ENCODE measurements at places on chromosomes 4 and X. TPM values are rescaled to one million over a fixed set of nuclear protein-coding genes. Genes with fewer than 3 reads are reported as not detected.

DNA sequence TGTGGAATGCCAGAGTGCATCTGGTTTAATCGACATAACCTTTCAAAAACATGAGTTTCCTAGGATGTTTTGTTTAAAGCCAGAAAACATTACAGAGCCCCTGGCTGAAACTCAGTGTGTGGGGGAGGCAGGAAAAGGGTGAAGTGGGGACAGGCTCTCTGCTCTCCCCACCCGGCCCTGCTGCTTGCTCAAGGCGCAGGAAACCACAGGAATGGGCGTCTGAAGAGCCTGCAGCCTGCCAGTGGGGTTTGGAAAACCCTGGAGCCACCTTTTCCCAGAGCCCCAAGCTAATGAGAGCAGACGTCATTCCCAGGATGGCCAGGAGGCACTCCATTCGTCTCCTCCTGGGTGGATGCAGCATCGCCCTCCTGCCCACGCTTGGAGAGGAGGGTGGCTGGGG is 240.6 kb downstream of the AFAP1 start:
- DNase-seq = no peak

DNA sequence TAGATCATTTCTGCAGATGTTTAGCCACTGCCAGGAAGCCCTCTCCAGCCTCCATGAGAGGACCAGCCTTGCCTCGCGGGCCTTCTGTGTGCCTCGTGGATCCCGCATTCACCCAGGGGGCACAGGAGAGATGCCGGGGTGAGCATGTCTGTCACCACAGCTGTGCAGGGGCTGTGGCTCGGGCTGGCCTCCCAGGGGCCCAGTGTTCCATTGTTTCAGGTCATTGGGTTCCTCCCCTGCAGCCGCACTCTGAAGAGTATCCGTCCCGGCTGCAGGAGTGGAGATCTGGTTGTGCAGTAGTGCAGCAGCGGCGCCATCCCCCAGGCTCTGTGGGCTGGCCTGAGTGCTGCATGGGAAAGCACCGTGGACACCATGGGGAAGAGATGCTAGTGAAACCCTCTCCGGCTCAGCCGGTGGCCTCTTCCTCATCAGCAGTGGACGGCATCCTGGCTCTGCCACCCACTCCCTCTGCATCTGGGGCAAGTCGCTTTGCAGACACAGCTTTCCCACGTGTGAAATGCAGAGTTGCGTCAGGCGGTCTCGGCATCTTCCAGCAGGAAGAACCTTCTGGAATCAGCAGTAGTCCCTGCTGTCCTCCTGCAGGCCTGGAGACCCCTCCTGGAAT is 29.1 kb downstream of the TBC1D14 start:
- DNase-seq = no peak

DNA sequence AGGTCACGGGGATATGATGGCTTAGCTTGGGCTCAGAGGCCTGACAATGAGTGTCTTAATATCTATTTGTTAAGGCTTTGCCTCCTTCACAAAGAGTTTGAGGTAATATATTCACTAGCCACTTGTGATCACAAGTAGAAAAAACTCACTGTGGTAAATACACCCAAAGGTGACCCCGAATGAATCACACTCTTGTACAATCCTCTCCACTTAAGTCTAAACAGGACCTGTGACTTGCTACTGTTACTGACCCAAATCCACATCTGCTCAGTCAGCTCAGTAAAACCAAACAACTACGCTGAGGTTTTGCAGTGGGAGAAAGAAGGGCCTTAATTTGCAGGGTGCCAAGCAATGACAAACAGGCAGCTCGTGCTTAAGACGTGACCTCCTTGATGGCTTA is 223.8 kb upstream of the MAGEC2 start:
- no peak for DNase-seq

GRCh38 chr4:15836362-15836761 is 58.2 kb downstream of the CD38 start:
- DNase-seq = no peak

DNA sequence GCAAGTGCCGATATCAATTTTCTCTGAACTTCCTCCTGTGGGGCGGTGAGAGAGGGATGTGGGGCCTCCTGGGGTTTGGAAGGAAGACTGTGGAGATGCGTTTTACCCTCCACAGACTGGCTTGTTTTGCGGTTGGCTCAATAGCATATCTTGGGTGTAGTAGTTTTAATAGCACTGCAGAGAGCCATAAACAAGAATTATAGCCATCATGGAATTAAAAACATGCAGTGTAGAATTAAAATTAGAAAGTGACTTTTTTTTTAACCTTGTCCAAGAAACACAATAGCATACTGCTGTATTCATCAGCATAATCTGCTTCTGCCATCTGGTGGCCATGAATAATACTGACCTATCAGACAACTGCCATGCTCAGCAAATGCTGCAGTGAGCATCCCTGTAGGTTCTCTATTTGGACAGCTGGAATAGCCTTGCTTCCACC is 47.3 kb upstream of the SCML1 start:
- peak; percentile 82 for DNase-seq

DNA sequence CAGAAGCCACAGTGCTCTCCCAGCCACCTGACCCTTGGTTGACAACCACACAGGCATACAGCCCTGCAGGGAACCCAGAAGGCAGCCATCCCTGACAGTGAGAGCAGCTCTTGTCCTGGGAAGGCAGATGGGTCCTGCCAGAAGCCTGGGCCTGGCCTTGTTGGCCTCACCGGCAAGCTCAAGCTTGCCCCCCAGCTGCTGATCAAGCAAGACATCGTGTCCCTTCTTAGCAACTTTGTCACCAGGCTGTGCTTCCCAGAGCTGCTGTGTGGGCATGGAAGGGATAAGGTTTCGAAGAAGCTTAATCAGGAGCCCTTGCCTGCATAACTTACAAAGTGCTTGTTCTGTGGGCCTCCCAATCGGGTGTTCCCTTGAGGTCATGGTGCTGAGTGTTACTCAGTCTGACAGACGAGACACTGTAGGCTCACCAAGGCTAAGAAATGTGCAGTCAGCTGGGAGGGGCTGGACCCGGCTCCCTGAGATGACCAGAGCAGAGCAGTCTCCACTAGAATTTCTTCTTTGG is 6.8 kb upstream of the ABLIM2 start:
- no peak for DNase-seq

DNA sequence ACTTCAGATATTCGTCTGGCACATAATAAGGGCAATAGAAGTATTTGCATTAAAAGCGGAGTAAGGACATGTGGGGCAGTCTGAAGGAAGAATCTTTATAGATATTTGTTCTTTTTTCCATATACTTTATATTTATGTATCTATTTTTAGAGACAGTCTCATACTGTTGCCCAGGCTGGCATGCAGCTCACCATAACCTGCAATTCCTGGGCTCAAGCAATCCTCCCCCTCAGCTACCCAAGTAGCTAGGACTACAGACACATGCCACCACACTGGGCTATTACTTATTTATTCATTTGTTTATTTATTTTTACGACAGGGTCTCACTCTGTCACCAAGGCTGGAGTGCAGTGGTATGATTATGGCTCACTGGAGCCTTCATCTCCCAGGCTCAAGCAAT is 16.7 kb upstream of the MRPL1 start:
- no peak for DNase-seq

GRCh38 chr4:182967403-182967802 is 50.2 kb upstream of the DCTD start:
- no peak for DNase-seq

GRCh38 chrX:67734111-67734753 is 190.4 kb downstream of the AR start:
- DNase-seq = no peak

DNA sequence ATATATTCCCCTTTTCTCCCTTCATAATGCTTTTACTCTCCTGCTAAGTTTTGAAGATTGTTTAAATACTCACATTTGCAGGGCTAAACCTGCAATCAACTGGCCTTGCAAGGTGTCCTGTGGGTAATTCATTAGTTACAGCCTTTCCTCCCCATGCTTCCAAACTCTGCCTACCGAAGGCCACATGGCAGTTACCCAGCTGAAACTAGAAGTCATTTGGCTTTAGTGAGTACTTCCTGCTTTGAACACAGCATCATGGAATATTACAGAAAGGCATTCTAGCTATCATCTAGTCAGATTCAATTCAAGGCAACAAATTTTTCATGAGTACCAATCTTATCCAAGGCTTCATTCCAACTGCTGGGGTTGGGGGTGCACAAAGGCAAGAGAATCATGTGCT is 55.6 kb downstream of the SRPX start:
- no peak for DNase-seq

GRCh38 chr4:40763228-40763716 is 13.5 kb downstream of the NSUN7 start:
- no peak for DNase-seq

DNA sequence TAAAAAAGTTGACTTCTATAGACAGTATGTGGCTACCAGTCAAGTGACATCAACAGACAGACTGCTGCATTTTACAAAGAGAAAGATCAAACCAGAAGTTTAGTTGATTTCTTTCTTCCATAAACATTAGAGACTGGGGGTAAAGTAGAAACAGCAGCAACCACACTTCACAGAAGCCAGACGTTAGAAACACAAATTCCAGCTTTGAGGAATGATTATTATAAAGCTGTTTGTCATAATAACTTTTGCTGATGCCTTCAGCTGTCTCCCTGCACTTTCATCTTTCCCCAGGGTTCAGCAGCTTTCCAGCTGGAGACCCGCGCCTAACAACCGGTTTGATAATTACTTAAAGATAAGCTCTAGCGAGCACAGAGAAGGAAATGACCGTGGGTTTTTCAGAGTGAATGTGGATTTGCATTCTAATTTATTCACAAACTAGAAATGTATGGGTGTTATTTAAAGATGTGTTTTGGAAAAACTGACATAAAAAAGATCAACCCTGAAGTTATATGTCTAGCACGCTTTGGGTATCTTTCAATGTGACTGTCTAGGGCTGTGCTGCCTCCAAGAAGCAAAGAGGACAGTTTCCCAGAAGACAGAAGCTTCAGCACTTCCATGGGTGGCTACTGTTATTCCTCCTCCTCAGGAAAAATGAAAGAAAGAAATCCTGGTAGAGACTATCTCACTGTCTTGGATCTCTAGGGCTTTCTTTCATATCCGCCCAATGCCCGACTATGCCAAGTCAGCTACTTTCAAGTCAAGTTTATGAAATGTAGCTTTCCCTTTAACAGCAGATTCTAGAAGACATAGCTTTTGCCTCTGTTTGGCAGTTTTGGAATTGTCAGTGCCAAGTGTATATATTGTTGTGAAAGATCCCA is 15.0 kb upstream of the ENAM start:
- DNase-seq = no peak

DNA sequence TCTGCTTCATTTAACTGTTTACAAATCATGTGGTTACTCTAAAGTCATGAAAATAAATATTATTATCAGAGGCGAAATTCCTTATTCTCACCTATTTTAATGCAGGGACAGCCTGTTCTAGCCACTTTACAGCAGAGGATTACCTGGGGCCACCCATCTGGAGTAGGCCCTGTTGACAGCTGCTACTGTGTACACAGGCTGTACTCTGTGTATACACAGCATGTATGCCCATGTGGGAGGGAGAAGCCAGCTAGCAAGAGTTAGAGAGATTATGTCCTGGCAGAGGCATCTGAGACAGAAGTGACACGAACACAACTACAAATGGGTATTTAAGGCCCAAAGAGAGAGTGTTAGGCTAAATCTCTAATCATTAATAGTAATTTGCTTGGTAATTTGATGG is 62.1 kb downstream of the GPRIN3 start:
- no peak for DNase-seq

DNA sequence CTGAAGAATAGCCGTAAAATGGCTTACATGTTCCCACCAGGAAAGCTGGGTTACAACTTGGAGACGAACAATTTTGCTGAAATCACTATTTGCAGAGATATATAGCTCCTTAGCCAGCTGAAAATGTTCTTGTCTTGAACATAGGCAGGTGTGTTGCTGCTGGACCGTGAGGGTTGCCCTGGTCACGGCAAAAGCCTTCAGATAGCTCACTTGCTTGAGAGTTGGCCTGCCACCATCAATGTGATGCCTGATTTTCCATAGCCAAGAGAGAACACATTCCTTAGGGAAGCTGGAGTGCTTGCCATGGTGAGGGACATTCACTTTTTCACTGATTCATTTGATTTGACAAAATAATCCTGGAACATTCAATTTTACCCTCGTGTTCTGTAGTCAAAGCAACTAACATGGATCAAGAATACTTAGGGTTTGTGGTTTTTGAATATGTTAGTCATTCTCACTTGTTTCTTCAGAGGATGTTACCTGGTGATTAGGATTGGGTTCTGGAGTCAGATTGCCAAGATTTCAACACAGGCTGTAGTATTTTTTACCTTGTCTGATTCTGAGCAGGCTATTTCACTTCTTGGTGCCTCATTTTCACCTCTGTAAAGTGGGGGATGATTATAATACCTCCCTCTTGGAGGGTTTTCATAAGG is 536.9 kb downstream of the RAPGEF2 start:
- DNase-seq = no peak

GRCh38 chr4:169179609-169180521 is 90.9 kb downstream of the SH3RF1 start:
- no peak for DNase-seq

- no peak for DNase-seq
Observed at GRCh38 chr4:74320559-74321118, 12.4 kb downstream of the EPGN start.

- no peak for DNase-seq
Observed at GRCh38 chrX:131330735-131331134, 41.6 kb upstream of the IGSF1 start.

GRCh38 chr4:121280425-121280824 is 100.4 kb downstream of the QRFPR start:
- DNase-seq = no peak

DNA sequence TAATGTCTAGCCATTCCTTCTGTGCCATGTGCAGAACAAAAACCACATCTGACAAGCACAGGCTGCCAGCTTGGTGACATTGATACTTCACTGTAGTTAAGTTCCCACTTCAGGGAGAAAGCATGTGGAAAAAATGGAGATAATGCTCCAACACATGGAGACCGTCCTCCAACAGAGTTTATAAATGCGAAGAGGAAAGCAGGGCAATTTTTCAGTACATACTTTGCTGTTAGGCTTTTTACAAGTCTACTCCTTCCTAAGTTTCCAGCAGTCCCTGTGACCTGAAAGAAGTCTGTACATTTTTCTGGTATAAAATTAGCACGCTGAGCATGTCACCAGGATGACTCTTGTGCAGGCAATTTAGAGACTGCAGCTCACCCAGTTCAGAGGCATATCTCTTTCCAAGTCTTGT is 766.9 kb upstream of the IGFBP7 start:
- DNase-seq = no peak

The ARHGAP6 gene
- 32.9 TPM for total RNA-seq

The CNGA1 gene
- total RNA-seq = 7.2 TPM

The TMEM31 gene
- 0.63 TPM for total RNA-seq

The ZFP42 gene
- not detected for total RNA-seq

The PCDH7 gene
- 5.1 TPM for total RNA-seq

The PFKFB1 gene
- 2.4 TPM for total RNA-seq

The F8A3 gene
- total RNA-seq = 20.1 TPM

The CD38 gene
- 7.1 TPM for total RNA-seq

The TXK gene
- 0.22 TPM for total RNA-seq

The ZFP92 gene
- 1.8 TPM for total RNA-seq

The TBC1D19 gene
- 19.8 TPM for total RNA-seq

The PLXNA3 gene
- 17.0 TPM for total RNA-seq

The PAGE2B gene
- not detected for total RNA-seq

The KIAA1210 gene
- total RNA-seq = not detected

The ZNF157 gene
- 0.78 TPM for total RNA-seq

The DOCK11 gene
- total RNA-seq = 50.7 TPM

The SLC34A2 gene
- not detected for total RNA-seq

The SPANXN1 gene
- total RNA-seq = not detected

The TBC1D14 gene
- total RNA-seq = 46.9 TPM

The NPNT gene
- total RNA-seq = 32.8 TPM
